ENCODE measurements at places on chromosomes 3 and 15.
A peak's percentile ranks its signal among the peaks of the same experiment; 100 is the strongest.

DNA sequence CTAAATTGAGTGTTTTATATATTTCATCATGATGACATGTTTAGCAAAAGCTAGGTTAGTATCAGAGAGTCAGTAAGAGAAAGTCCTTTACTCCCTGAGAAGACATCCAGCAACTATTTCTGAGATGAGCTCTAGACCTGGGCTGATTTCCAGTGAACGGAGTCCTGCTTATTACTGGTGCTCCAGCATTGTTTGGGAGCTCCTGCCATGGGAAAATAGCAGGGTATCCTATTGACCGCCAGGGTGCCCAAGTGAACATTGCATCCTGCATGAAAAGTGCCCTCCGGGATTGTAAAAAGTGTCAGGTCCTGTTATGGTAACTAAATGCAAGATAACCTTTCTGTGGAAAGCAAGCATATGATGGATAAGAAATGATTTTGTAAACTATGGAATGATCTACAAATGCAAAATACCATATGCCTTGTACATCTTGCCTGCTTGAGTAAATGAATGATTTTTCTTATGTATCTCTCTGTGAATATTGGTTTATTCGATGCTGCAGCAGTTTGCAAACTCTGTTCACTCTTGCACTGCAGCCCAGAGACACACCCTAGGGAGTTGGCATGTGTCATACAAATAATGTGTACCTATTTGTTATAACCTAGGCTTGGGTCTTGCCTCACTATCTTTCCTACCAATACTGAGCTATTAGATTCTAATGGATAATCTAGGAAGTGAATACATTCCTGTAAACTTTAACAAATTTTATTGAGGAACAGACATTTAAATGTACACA lies 96.7 kb downstream of the IL5RA start:
- no peak for DNase-seq

- DNase-seq, result no peak
Measured at GRCh38 chr15:90915216-90915807, 12.2 kb downstream of the MAN2A2 start.

DNA sequence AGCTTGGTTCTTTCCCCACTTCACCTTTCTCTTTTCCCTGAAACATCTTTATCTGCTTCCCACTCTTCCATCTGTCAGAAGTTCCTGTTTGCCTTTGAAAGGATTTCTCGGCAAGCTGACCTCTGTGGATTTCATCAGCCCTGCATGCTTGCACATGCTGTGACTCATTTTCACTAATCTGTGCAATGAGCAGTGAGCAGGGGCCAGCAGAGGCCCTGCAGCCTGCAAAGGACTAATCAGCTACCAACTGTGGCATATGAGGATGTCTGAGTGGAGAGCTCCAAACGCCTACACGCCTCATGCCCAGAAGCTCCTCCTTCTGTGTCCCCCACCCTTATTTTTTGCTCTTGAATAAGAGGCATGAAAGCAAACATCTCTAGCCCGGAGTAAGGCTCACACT lies 333.0 kb upstream of the SEMA6D start:
- DNase-seq, result peak; percentile 87

GRCh38 chr3:34020726-34021680 lies 222.6 kb downstream of the PDCD6IP start:
- DNase-seq, result no peak

DNA sequence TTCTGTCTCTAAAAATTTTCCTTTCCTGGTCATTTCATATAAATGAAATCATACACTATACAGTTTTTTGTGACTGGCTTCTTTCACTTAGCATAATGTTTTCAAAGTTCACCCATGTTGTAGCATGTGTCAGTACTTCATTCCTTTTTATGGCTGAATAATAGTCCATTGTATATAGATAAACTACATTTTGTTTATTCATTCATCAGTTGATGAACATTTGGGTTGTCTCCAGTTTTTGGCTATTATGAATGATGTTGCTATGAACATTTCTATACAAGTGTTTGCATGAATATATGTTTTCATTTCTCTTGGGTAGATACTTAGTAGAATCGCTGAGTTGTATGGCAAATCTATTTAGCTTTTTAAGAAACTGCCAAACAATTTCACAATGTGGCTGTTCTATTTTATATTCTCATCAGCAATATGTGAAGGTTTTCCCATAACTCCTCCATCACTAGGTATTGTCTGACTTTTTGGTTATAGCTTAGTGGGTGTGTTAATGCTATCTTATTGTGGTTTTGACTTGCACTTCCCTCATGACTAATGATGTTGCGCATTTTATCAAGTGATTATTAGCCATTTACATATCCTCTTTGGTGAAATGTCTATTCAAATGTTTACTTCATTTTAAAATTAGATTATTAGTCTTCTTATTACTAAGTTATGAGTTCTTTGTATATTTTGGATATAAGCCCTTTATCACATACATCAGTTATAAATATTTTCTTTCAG lies 21.7 kb upstream of the AP4E1 start:
- no peak for DNase-seq

DNA sequence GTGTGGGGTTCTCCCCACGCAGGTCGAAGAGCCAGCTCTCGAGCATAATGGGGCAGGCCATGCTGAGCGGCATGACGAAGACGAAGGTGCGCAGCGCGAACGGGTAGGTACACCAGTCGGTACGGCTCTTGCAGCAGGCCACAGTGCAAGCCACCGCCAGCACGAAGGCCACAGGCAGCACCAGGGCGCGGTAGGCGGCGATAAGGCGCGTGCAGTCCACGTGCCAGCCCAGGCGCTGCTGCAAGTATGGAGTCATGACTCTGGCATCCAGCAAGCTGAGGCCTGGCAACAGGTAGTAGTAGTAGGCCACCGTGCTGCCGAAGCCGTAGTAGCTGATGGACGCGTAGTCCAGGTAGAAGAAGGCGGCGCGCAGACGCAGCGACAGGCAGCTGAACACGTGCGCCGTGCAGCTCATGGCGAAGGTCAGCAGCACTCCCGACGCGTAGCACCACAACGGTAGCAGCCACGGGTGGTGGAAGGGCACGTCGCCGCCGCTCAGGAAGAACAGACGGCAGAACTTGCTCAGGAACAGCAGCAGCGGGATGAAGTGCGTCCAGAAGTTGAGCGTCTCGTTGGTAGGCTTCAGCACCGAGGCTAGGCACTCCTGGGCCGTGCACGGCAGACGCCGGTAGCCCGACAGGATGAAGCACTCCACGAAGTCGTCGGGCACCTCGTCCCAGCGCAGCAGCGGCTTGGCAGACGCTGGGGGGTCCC lies 797 bp downstream of the PAQR9 start:
- no peak for DNase-seq

DNA sequence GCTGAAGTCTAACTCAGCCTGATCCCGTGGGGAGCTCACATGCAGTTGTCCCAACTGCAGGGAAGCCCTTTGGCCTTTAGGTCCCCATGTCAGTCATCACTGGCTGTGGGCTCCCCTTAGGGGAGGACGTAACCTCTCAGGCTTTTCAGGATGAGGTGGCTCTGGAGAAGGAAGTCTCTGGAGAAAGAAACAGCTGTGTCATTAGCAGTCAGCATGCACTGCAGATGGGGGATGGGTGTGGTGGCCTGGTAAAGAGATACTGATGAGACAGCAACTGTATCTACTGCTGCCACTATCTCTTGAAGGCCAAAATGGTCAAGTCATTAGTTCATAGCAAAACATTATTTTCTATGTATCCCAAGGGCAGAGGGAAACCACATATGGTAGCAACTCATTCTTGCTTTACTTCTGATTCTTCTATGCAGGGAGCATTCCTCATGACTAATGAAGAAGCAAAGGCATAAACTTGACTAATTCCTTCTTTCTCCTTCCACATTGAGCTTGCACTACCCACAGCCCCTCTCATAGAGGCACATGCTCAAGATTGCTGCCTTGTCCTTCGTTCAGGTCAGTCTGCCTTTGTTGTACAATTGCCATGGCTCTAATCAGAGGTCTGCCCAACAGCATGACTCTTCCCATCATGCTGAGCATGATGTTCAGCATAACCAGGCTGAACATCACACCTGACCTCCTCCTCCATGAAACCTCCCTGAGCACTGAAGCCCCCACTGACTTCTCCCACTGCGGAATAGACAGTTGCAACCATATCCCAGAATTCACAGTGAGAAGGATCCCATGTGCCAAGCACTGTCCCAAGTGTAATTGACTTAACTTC lies 47.8 kb upstream of the TMEM158 start:
- peak; percentile 15 for DNase-seq

DNA sequence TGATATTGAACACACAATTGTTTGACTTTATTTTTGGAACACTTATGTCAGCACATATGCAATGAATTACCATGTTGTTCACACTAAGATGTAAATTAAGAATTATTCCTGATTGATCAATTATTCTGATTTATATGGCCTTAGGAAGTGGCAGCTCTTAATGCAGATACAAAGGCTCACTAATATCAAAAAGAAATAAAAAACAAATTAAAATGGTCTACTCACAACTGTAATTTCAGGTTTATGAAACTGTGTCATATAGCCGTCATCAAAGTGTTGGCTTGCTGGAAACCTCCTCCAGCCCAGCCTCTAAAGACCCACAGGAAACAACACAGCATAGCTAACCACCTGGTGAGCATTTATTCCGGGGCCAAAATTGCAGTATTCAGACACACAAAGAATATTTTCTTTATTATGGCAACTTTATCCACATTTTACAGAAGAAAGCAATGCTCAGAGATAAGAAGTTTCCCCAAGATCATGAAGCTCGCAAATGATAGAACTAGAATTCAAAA lies 33.4 kb downstream of the PDZRN3 start:
- DNase-seq, result no peak

- no peak for DNase-seq
Measured at GRCh38 chr15:88126695-88127431, 129.7 kb downstream of the NTRK3 start.

DNA sequence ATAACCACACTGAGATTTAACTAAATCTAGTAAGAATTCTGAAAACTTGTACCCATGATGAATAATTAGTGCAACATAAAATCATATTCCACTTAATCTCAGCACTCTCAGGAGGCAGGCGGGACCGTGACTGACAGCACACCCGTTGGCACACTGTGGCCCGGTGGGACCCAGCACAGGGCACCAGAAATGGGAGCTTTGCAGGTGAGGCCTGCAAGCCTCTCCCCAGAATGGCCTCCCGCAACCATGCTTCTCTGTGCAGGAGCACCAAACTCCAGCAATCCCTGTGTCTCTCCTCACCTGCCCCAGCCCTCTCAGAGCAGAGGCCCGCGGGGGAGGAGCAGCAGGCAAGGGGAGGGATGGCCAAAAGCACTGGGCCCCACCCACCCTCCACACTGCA lies 31.5 kb upstream of the OCA2 start:
- DNase-seq, result no peak

GRCh38 chr3:5285439-5285838 lies 97.9 kb downstream of the EDEM1 start:
- no peak for DNase-seq

- DNase-seq, result no peak
Measured at GRCh38 chr3:72421786-72422185, 426.5 kb downstream of the SHQ1 start.

GRCh38 chr15:79924379-79924778 lies 27.6 kb upstream of the MTHFS start:
- DNase-seq, result no peak

GRCh38 chr3:38645601-38646000 lies 3.9 kb downstream of the SCN5A start:
- no peak for DNase-seq

- no peak for DNase-seq
Measured at GRCh38 chr3:184583578-184584451, 22.2 kb downstream of the EPHB3 start.

DNA sequence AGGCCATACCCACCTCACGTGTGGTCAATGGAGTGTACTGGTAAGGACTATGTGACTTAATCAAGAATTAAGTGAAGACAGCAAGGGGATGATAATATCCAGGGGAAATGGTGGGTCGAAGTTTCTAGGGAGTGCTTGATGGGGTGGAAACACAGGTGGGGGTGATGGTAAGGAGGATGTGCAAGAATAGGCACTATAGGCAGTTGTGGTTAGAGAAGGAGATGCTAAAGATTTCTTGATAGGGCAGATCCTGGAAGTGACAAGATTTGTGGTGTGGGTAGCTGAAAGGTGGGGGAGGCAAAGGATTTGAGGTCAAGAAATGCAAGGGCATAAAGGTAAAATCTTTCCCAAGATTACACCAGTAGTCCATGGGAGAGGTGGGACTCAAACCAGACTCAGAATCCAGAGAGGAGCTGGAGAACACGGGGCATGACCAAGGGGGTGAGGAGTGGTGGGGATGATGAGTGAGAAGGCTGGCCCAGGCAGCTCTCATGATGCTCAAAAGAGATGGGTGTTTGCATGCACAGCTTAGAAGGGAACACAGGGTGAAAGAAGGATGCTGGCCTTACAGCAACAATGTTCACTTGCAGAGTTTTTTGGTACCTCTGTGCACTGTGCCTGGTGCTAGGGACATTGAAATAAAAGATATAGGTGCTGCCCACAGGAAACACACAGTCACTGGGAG lies 78.4 kb downstream of the CCR1 start:
- DNase-seq, result no peak

DNA sequence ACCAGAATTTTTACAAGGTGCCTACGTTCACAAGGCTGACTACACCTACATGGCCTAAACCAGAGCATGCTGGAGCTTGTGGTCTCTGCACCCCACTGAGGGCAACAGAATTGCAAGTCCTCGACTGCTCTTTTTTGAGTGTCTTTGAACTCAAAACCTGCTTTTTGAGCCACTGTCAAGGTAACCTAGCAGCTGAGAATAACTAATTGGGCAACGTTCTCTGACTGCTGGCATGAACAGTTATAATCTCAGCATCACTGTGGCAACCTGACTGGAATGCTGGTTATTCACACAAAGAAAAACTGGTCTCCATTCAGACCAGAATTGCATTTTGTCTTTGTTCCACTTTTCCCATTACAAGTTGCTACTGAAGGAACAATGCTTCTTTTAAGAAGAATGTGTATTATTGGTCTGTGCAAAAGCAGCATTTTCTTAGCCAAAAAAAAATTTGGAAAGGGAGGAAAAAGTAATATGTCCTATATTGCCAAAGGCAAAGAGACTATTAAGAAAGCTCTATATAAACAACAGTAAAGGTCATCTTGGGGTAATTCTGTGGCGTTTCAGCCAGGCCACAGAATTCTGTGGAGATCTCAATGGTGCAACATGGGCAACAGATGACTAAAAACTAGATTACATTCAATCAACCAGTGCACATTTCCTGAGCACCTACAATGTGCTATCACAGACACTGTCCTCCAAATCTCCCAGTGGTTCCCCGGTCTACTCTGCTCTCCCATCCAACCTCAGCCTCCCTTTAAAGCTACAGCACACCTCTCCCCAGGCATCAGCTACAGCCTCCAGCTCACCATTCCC lies 76.8 kb downstream of the TNIK start:
- DNase-seq, result peak; percentile 57

DNA sequence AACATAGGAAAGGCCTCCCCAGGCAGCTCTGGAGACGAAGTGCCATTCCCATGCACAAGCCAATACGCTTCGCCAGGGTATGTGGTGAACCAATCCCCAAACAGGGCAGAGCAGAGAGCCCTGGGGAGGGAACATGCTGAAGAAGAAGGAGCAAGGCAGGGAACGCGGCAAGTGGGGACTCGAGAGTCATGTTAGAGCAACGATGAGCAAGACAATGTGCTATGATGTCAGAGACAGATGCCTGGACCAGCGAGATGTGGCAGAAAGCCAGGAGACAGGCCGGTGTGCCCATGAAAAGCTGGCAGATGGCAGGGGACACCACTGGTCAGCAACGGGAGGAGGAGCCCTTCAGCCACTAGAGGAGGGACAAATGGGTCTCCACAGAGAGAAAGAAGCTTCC lies 39.6 kb downstream of the NIPA2 start:
- DNase-seq, result no peak

Measured in mammary epithelial cell (primary cell).